ENCODE measurements at places on chromosomes 4 and X.
A peak's percentile ranks its signal among the peaks of the same experiment; 100 is the strongest.

GRCh38 chr4:184386271-184386781 lies 88.0 kb downstream of the IRF2 start:
- DNase-seq, result no peak

DNA sequence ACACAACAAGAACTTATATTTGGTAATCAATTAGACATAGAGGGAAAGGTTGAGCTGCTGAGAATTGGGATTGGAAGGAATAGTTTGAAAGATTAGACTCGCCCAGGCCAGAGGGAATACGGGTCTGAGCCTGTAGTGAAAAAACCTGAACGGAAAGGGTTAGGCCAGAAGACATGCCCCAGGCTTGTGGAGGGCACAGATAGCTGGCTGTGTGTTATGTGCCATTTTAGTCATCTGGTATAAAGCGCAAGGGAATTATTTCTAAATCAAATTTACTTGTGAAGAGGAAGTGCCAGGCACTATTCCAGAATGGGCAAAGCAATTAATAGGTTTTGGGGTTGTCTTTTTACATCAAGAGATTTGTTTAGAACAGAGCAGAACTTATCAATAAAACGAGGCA lies 187.5 kb upstream of the ANKRD50 start:
- no peak for DNase-seq

GRCh38 chr4:26248647-26249046 lies 72.2 kb upstream of the RBPJ start:
- DNase-seq, result peak; percentile 85

DNA sequence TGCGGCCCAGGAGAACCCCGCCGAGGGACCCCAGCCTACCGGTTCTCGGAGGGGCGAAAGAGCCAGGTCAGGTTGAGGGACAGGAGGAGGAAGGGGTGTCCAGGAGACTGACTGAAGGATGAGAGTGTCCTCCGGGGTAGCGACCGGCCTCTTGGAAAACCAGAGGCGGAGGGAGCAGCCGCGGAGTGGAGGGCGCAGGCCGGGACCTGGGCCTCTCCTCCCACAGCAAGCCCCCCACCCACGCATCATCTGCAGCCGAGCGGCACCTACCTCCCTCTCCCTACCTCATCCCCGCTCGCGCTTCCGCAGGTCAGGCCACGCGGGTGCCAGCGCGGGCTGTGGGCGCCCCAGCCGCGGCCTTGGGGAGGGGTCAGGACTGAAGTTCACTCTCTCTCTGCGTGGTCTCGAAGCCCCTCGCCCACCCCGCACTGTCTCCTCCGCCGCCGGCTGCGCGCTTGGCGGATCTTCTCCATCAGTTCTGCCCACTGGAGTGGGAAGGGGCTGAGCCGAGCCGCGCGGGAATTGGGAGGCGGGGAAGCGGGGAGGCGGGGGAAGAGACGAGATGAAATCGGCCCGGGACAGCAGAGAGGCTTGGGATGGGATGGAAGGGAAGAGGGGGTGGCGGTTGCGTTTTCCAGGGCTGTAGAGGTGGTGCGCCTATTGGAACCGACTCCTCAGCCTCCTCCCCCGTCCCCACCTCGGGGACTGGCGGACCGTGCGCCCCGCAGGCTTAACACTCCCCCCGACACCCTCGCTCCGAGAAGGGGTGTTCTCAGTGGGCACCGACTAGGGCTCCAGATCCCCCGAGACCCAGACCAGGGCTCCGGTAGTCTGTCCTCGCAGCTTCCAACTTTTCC lies 1.8 kb downstream of the NLGN4X start:
- no peak for DNase-seq

GRCh38 chr4:68606240-68606639 lies 30.1 kb upstream of the UGT2B17 start:
- DNase-seq, result no peak

All from fibroblast of skin of abdomen (primary cell).